ENCODE measurements at places on chromosomes 7 and 10. TPM values are rescaled to one million over a fixed set of nuclear protein-coding genes. Genes with fewer than 3 reads are reported as not detected.

NME8 gene
- total RNA-seq = not detected

HPSE2 gene
- total RNA-seq = not detected

KCNMA1 gene
- total RNA-seq = 75.8 TPM

GIMAP8 gene
- not detected for total RNA-seq

SPDYE2 gene
- not detected for total RNA-seq

SLC39A12 gene
- not detected for total RNA-seq

SFMBT2 gene
- total RNA-seq = 14.9 TPM

SORBS1 gene
- 0.48 TPM for total RNA-seq

BCL7B gene
- 67.1 TPM for total RNA-seq

CUBN gene
- total RNA-seq = 0.25 TPM

WEE2 gene
- total RNA-seq = not detected

MBL2 gene
- total RNA-seq = not detected

PAOX gene
- 2.4 TPM for total RNA-seq

GIMAP4 gene
- total RNA-seq = not detected

PBLD gene
- total RNA-seq = 3.1 TPM

GPR37 gene
- 0.62 TPM for total RNA-seq

MCM10 gene
- 25.2 TPM for total RNA-seq

CTAGE8 gene
- total RNA-seq = not detected

DRGX gene
- not detected for total RNA-seq

PRLHR gene
- not detected for total RNA-seq
